ENCODE measurements at places on chromosomes 3 and 15. TPM values are rescaled to one million over a fixed set of nuclear protein-coding genes. Genes with fewer than 3 reads are reported as not detected.

Gene SLC2A2
- total RNA-seq, result not detected

- H3K27me3 ChIP-seq, result no peaks in the 10 kb centered on the region
- H3K4me3 ChIP-seq, result no peak overlapping the region
- DNase-seq, result no peak
- H3K27ac ChIP-seq, result peak overlapping the region; percentile 38
- H3K4me1 ChIP-seq, result no peaks in the 10 kb centered on the region
These were observed 100.0 kb downstream of the MAP4 start for GRCh38 chr3:47916201-47916600.

DNA sequence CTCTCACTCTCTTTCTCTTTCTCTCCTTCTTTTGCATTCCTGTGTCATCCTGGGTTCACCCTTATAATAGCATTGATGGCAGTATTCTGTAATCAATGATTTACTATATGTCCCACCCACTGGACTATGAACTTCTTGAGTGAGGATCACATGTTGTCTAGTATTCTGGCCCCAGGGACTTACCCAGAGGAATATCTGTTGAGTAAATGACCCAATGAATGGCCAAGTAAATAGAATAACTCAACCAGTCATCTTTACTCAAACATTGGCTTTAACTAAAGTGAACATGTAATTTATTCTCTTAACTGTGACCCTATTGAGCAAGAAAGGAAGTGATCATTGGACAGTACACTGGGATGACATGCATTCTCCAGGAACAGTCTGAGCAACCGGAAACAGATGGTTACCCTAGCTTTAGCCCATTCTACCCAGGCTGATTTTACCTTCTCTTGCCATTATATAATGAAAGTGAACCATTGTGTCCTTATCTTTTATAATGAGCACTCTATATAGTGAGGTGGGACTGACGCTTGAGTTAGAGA, 94.5 kb upstream of the SOX14 start:
- H3K27ac ChIP-seq, result no peak overlapping the region
- no peaks in the 10 kb centered on the region for H3K4me1 ChIP-seq
- H3K36me3 ChIP-seq, result no peaks in the 10 kb centered on the region
- H3K27me3 ChIP-seq, result no peaks in the 10 kb centered on the region
- H3K4me3 ChIP-seq, result no peak overlapping the region

DNA sequence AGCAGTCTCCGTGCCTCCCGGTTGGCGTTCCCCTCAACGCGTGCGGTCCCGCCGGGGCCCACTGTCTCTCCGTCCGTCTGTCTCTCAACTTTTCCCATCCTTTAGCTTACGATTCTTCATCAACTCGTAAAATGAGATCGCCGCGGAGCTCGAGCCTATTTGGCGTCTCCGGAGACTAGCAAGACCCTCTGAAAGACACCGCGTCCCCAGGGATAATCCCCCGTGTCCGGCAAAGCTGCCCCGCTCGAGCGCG, 3.4 kb downstream of the GATA2 start:
- peak overlapping the region; percentile 39 for H3K4me3 ChIP-seq
- no peaks in the 10 kb centered on the region for H3K36me3 ChIP-seq
- no peaks in the 10 kb centered on the region for H3K27me3 ChIP-seq
- no peak for DNase-seq
- no peaks in the 10 kb centered on the region for H3K4me1 ChIP-seq

DNA sequence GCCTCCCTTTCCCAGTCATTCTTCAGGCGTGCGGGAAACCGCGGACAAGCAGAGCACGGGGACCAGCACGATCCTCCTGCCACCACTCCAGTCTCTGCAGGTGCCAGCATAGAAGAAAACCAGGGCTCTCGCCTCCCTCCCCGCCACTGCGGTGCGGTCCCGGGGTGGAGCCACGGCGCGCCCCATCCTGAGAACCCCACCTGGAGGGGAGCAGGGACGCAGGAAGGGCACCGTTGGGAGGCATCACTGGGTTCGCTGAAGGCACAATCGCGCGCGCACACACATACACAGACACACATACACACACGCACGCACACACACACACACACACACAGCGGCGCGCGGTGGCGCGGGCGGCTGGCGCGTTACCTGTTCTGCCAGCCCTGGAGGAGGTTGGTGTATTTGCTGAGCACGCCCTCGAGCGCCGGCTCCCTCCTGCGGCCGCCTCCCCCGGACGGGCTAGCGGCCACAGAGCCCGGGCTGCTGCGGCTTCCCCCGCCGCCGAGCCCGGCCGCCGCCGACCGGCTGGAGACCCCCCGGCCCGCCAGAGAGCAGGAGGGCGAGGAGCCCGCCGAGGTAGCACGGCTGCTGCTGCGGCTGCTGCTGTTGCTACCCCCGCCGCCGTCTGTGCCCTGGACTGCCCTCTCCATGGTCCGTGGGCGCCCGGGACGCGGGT, 394 bp downstream of the OSBPL10 start:
- no peaks in the 10 kb centered on the region for H3K4me1 ChIP-seq
- H3K4me3 ChIP-seq, result peak overlapping the region; percentile 88
- peaks cover 3% of the 10 kb centered on the region for H3K36me3 ChIP-seq
- peak; percentile 83 for DNase-seq
- H3K27ac ChIP-seq, result peak overlapping the region; percentile 77
- H3K27me3 ChIP-seq, result no peaks in the 10 kb centered on the region

DNA sequence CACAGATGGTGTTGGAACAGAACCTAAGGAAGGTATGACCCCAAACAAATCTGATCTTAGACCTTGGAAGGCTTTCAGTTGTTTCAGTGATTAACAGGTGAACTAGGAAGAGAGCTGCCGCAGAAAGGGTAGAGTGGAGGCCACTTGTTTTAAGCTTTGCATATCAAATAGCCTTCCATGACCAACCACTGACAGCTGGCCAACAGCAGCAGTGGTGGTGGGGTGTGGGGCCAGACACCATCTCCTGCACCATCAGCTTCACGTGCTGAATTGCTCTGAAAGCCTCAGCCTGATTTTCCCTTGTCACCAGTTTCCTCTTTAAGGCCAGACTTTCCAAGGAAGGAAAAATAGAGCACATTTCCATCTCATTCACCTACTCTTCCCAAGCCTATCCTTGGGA, 16.6 kb upstream of the OSBPL11 start:
- H3K27ac ChIP-seq, result no peak overlapping the region
- H3K4me3 ChIP-seq, result no peak overlapping the region
- no peaks in the 10 kb centered on the region for H3K27me3 ChIP-seq

Gene C3orf80
- total RNA-seq, result 0.49 TPM

Gene MAP6D1
- 1.7 TPM for total RNA-seq

- H3K36me3 ChIP-seq, result no peaks in the 10 kb centered on the region
- peak; percentile 77 for DNase-seq
- H3K27ac ChIP-seq, result peak overlapping the region; percentile 42
- H3K4me3 ChIP-seq, result no peak overlapping the region
- H3K4me1 ChIP-seq, result peaks cover 3% of the 10 kb centered on the region
These were observed 10.0 kb upstream of the MBNL1 start for GRCh38 chr3:152258448-152259393.

DNA sequence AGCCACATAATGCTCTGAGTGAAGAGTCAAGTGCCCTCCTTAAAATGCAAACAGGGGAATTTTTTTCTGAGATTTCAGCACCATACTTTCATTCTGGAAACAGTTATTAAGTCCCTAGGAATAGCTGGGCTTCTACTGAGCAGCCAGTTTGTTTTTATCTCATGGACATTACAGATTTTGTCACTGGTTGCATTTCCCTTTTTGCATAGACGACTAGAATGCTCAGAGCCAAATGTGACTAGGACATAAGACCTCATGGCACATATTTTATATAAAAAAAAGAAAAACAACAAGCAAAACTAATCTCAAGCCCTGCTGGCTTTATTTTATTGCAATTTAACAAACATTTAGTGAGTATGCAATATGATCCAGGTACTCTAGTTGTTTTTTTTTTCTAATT, 112.7 kb upstream of the NANOGP8 start:
- H3K4me1 ChIP-seq, result no peaks in the 10 kb centered on the region
- no peak for DNase-seq
- no peak overlapping the region for H3K27ac ChIP-seq

GRCh38 chr3:168796339-168796738, 700.6 kb upstream of the GOLIM4 start:
- no peaks in the 10 kb centered on the region for H3K4me1 ChIP-seq
- no peak overlapping the region for H3K4me3 ChIP-seq
- DNase-seq, result no peak
- H3K27me3 ChIP-seq, result no peaks in the 10 kb centered on the region
- no peak overlapping the region for H3K27ac ChIP-seq

Measured in aorta (tissue), 5 donors.